ENCODE measurements at places on chromosomes 5 and 9.
A peak's percentile ranks its signal among the peaks of the same experiment; 100 is the strongest.

DNA sequence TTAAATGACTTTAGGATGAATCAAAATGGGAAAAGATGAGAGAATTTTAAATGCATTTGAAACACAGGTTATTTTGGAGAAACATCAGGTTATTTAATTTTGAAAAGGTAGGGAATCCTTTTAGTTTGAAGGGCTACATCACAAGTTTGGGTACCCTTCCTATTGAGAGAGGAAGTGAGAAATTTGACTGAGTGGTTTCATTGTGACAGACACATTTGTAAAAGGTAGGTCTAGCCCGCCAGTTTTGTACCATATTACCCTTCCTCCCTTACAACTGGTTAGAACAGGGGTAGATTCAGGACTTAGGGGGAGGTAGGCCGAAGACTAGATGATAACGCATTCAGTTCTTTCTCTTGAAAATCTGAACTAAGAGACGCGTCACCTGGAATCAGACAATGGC lies 464.2 kb downstream of the EBF1 start:
- DNase-seq: no peak

DNA sequence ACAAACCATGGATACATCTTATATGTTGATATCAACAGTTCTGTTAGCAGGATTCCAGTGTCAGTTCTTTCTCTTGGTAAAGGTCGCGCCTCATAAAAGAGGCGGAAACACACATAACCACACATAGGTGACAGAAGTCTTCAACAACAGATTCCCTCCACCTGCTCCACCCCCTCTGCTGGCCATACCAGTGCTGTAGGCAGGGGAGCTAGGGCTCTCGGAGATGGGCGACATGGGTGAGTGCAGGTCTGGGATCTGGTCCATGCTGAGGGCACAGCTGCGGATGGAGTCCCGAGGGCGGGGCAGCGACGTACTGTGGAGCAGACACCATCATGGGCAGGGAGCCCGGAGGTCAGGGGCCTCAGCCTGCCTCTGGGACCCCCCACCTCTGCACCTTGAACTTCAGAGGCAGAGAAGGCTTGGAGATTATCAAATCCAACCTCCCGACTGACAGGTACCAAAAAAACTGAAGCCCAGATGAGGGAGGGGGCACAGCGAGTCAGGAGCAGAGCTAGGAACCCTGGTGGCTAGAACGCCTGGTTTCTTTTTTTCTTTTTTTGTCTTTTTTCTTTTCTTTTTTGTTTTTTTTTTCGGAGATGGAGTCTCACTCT lies 12.0 kb upstream of the TOR2A start:
- peak; percentile 41 for DNase-seq

- DNase-seq: no peak
These were observed 216.4 kb upstream of the MAP3K1 start for GRCh38 chr5:56598941-56599340.

DNA sequence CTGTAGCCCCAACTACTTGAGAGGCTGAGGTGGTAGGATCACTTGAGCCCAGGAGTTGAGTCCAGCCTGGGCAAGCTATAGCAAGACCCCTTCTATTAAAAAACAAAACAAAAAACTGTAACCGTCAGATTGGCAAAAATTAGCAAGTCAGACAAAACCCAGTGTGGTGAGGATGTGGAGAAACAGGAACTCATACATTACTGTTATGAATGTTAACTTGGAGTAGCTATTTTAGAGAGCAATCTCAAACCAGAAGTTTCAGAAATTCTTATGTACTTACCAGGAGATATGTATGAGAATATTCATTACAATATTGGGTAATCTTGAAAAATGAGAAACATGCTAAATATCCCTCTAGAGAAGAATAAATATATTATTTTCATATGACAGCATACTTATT lies 120.3 kb downstream of the INVS start:
- no peak for DNase-seq

DNA sequence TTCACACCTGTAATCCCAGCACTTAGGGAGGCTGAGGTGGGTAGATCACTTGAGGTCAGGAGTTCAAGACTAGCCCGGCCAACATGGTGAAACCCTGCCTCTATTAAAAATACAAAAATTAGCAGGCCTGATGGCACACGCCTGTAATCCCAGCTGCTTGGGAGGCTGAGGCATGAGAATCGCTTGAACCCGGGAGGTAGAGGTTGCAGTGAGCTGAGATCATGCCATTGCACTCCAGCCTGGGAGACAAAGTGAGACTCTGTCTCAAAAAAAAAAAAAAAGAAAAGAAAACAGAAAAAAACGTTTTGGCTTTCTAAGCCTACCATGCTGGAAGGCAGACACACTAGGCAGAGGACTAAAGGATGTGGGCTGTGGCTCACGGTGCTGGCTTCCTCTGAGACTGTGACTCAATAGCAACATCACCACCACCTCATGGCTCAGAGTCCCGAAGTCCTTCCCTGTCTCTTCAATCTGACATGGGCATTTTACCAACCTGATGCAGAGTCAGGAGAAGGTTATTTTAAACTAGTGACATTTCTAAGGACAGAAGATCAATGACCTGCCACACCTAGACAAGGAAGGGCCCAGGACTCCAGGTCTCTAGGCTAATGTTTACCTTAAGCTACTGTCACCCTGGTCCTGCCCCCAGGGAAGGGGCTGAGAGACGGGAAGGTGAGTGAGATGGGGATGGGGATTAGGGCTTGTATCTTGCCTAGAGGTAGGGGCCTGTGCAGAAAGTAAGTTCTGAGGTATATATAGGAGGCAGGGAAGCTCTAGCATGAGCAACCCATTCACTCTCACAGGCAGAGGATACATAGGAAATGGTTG lies 3.7 kb downstream of the ECSCR start:
- DNase-seq: peak; percentile 85

- DNase-seq: no peak
These were observed 15.7 kb upstream of the CEP120 start for GRCh38 chr5:123438902-123439301.

DNA sequence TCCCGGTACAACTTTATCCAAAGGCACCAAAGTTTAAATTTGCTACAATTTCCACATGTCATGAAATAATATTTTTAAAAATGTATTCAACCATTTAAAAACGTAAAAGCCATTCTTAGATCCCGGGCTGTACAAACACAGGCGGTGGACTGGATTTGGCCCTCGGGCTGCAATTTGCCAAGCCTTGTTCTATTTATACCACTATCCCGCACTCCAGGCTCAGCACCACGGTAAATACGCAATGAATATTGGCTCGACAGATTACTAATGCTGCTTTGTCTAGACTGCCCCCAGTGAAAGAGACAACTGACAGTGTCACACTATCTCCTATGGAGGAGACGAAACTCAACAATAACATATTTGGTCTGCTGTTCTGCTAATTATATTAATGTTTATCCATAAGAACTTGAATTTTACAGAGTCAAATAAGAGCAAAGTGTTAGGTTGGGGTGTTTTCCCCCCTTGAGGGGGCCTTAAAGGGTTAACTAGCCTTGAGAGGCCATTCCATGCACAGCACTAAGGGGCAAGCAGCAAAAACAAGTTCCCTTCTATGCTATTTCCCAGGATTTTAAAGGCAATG lies 98.1 kb downstream of the MARCHF11 start:
- DNase-seq: no peak

DNA sequence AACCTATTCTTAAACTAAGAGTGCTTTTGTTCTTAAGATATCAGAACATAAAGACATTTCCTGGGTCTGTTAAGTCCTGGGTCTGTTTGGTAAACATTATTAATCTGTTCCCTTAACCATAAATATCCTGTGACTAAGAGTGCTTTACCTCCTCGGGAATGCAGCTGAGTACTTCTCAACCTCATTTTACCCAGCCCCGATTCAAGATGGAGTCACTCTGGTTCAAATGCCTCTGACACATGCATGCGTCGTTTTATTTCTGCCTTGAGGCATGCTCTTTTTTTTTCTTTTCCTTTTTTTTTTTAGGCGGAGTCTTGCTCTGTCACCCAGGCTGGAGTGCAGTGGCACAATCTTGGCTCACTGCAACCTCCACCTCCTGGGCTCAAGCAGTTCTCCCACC lies 39.8 kb upstream of the FBXL17 start:
- DNase-seq: no peak

DNA sequence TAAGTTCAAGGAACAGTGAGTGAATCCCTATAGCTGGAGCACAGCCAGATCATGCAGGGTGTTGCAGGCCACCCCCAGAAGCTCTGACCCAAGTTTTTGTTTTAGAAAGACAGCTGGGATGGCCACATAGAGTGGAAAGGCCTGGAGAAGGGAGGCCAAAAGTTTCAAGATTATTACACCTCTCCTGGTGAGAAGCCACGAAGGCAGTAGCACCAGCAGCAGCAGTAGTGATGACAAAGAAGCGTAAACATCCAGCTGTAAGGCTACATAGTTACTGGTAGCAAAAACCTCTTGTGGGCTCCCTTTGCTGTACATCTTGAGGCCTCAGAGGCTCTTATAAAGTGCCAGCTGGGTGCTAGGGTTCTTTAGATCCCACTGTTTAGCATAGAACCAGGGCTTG lies 11.8 kb downstream of the ADAMTSL1 start:
- DNase-seq: no peak

DNA sequence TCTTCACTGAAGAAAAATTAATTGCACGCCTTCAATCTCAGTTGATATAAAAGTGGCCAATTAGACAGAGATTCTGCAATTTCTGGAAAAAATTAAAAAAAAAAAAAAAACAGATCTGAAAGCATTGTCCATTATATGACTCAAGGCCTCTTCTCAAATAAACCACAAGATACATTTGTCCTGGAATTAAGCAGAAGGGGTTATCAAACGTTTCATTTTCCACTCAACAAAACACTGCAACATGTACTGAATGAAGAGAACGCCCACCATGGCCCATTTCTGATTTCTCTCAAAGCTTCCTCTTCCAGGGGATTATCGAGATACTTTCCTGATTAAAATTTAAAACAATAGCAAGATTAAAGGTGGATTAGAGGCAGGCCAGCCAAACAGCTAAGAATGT lies 5.8 kb upstream of the PAPPA start:
- no peak for DNase-seq

DNA sequence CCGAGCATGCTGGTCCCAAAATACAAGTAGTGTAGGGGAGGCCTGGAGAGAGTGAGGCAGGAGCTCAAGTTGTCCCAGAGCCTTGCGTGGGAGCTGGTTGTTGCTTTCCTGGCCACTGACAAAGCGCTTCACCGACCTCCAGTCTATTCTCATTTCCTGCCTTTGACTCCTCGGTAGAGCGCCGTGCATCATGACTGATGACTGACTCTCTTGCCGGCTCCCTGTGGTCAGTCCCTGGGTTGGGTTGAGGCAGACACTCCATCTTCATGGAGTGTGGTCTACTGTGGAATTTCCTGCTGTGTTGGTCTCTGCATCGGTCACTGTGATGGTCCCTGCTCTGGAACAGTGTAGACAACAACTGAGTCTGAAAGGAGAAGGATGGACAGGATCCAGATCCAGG lies 175.1 kb upstream of the S1PR3 start:
- no peak for DNase-seq

GRCh38 chr5:177611446-177612214 lies 11.7 kb downstream of the B4GALT7 start:
- DNase-seq: no peak

DNA sequence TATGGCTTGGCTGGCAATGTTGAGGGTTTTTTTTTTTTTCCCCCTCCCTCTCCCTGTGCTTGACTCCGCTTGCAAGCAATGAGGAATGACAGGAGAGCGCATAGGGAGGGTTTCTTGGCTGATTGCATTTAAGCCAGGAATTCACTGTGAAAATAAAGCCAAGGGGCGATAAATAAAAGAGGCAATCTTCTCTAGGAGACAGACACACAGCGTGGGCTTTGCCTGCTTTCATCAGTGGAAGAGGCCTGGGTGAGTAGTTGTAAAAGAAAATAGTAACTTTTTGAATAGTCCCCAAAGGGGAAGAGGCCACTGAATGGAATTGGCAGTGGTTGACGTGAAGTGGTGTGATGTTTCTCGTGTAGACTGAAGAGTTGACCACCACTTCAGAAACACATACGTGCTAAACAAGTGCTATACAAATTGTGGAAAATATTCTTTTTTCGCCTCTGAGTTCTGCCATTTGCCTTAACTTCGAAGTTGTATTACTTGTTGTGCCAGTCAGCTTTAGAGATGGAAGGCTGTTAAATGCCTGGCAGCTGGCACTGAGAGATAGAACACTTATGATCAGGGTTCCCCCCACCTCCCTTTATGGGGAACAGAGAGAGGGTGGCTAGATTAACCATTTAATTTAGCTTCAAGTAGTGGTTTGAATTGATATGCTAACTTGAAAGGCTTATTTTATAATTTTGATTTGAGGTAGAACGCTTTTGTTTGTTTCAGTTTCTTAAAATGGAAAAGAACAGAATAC lies 3.0 kb downstream of the ZSWIM6 start:
- DNase-seq: no peak

- no peak for DNase-seq
These were observed 512.1 kb upstream of the MEF2C start for GRCh38 chr5:89395111-89395510.

DNA sequence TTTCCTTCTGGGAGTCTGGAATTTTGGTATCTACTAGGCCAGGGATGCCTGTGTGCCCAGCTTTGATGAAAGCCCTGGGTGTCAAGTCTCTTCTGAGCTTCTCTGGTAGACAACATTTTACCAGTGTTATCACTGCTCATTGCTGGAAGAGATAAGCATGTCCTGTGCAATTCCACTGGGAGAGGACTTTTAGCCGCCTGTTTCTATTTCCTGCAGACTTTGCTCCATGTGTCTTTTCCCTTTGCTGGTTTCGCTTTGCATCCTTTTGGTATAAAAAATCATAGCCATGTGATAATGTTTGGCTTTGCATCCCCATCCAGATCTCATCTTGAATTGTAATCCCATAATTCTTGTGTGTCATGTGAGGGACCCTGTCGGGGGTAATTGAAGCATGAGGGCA lies 163.2 kb downstream of the SLC28A3 start:
- no peak for DNase-seq

DNA sequence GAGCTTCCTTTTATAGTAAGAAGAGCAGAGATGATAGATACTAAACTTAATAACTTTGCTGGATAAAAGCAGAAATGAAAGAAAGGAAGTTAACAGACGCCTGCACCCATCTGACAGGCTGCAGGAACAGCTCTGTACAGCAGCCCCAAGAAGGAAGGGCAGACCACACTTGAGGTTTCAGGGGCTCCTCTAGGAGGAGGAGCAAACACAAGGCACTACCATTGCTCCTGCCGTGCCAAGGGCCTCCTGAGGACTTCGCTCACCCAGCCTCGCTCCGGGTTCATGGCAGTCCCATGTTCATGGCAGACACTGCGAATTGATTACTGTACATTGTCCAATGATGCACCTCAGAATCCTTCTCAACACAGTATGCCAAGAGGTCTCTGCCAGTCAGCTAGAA lies 85.1 kb downstream of the AMBP start:
- DNase-seq: no peak

GRCh38 chr5:128455841-128456361 lies 82.1 kb downstream of the FBN2 start:
- no peak for DNase-seq

DNA sequence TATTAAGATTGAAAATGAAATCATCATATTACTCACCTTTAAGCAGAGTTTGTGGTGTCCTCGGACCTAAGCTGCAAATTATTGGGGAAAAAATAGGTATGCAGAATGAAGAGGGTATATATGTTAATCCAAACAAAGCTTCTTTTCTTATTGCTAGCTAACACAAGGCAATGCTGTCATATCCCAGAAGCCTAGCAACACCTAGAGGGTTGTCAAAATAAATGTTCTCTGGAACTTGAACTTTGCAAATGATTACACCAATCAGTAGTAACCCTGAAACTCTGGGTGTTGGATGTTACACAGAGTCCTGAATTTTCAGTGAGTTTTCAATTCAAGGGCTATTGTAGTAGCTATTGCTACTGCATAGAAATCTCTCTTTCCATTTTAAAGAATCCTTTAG lies at the start of gene C6:
Gene C6, minus strand, starts transcription at position 193 of the 400 bp plus-strand sequence. CDS start 10,302 bp downstream, outside the sequence.
- no peak for DNase-seq

All from CD4-positive, alpha-beta T cell treated with Interferon alpha-2 for 1 hour (primary cell).